CD8-positive, alpha-beta memory T cell (primary cell): ENCODE measurements at places on chromosomes 3 and 15. TPM values are rescaled to one million over a fixed set of nuclear protein-coding genes. Genes with fewer than 3 reads are reported as not detected.
A peak's percentile ranks its signal among the peaks of the same experiment; 100 is the strongest.

The ST3GAL6 gene
- total RNA-seq: 0.20 TPM

The FYTTD1 gene
- total RNA-seq: 47.6 TPM

The SLC2A2 gene
- not detected for total RNA-seq

The FOXB1 gene
- total RNA-seq: 0.37 TPM

The KCNMB3 gene
- 0.71 TPM for total RNA-seq

The AGBL1 gene
- total RNA-seq: not detected

The GP5 gene
- 0.31 TPM for total RNA-seq

The IL12A gene
- total RNA-seq: not detected

The MUSTN1 gene
- 0.79 TPM for total RNA-seq

The LYZL4 gene
- total RNA-seq: not detected

The MORC1 gene
- total RNA-seq: not detected

DNA sequence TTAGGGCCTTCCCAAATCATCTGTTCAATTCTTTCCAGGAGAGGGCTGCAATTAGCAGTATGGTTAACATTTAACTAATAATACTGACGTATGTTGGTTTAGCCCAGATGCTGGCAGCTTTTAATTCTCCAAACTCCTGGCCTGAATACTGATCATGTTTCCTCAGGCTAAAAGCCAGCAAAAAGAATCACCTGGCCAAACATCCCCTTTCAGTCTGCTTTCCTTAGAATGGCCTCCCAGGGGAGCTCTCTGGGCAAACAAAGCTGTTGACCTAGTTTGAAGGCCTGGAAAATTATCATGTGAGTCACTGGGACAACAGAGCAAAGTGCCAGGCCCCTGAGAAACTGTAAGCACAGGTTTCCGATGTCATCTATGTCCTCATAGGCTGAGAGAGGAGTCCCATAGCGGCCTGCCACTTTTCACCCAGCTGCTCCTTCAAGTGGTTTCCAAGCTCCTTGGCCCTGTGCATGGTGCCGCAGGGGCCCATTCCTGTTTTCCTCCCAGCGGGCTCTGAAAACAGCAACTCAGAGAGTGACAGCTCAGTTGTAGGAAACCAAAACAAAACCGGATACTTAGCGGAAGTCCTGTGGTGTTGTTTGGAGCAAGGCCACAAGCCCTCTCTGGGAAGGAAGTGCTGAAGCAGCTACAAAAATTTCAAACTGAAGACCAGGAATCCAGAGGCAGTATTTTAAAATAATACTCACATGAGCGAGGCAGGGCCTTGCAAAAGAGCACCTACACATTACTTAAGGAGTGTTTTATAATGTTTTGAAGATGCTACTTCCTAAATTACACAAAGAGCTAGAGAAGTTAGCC lies 36.5 kb upstream of the RAB11A start:
- peak; percentile 68 for DNase-seq

DNA sequence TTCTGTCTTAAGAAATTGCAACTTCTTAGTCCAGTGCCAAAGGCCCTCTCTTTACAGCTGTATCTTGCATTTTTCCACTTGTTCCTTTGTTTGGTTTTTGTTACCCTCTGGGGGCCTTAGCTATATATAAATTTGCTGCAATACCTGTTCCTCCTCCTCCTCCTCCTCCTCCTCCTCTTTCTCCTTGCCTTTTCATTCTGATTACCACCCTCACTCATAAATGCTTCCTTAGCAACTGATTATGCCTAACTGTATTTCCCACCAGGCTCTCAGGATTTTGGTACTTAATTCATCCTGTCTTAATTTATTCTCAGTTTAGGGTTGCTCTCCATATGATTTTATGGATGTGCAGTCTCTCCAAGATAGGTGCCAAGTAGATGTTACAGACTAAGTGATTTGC lies 65.7 kb downstream of the SLMAP start:
- DNase-seq: no peak

DNA sequence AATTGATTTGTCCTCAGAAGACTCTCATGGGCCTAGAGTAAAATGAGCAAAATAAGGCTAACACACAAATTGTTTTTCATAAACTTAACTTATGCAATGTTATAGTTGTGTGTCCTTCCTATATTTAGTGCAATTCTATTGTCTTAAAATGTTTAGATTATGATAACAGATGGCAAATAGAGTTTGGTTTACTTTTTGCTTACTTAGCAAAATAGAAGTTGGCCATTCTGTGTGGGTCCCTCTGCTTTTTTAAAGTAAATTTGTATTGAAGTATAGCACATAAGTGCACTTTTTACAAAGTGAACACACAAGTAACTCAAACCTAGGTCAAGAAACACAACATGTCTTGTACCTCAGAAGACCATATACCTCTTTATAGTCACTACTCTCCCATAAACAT lies 150.6 kb upstream of the RARB start:
- DNase-seq: no peak

- DNase-seq: no peak
Measured at GRCh38 chr15:73570355-73571032, 62.7 kb downstream of the NPTN start.

- no peak for DNase-seq
Measured at GRCh38 chr3:12229146-12229851, 59.6 kb upstream of the PPARG start.

- DNase-seq: no peak
Measured at GRCh38 chr3:65439641-65440284, 599.0 kb downstream of the MAGI1 start.

- no peak for DNase-seq
Measured at GRCh38 chr3:33438284-33438668, 1.9 kb downstream of the UBP1 start.

DNA sequence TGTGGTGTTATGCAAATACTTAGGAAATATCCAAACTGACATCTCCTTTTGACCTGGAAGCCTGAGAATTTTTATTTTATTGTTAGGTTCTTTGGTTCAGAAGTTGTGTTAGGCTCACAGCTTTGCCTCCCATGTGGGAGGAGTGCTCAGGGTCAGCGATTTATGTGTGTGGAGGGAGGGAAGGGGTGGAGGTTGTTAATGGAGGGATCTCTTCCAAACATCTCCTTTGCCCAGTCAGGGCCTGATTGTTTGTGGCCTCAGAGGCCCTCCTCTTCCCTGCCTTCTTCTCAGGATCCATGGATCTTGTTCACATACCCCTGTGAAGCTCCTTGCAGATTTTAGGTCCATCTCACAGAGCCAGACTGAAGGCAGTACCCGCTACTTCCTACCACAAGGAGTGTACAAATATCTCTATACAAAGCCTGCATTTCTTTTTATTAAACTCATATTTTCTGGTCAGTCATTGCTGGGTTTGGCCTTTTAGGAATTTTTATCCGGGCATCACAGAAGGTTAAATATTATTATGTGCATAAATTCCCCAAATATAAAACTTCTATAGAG lies 40.3 kb downstream of the BBX start:
- DNase-seq: no peak

- DNase-seq: no peak
Measured at GRCh38 chr3:67863869-67864268, 209.5 kb upstream of the SUCLG2 start.

- DNase-seq: no peak
Measured at GRCh38 chr3:156642750-156643728, 31.4 kb upstream of the TIPARP start.

DNA sequence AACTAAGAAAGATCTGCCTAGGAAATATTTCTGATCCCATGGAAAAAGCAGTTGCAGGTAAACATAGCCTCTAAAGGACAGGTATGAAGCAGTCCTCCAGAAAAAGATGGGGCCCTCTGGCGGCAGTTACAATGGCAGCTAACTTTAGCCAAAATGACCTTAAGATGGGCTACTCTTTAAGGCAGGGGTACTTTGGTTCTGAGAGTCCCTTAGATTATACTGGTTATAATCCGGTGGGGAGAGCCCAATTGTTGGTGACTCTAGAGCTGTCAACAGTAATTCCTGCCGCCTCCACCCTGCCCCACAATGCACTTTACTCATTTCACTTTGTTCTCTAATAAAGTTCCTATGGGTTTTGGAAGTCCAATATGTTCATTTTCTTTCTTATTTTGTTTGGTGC lies 412.8 kb upstream of the WNT5A start:
- no peak for DNase-seq

- no peak for DNase-seq
Measured at GRCh38 chr3:195182470-195182795, 88.5 kb downstream of the XXYLT1 start.

GRCh38 chr3:184485906-184486305 lies 75.7 kb upstream of the EPHB3 start:
- DNase-seq: no peak

DNA sequence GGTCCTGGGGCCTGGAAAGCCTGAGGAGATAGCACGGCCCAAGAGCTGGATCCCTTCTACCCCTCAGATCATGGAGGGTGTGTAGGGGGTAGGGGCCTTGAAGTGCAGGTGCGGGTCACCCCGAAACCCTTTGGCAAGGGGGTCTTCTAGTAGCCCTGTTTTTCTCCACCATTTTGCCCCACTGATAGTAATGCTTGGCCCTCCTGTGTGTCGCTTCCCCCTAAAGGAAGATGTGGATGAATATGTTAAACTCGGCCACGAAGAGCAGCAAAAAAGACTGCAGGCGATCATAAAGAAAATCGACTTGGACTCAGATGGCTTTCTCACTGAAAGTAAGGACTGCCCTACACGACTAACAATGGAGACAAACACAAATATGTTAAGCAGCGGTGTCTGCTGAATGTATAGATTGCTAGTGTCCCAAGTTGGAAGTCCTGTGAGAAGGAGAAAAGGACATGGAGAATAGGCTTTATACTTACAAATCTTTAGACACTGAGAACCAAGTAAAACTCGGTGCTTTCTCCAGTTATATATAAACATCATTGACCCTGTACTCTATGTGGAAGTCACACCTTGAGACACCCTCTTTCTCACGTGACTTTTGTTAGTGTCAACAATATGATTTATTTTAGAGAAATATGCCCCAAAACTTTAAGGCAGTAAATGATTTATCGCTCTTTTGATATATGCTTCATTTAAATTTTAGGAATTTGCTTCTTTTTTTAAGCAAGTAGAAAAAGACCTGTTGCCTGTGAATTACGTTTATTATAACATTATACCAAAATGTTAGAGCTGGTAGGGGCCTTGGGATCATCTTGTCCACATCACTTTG lies 802 bp downstream of the RCN2 start:
- DNase-seq: no peak

GRCh38 chr15:94312946-94313345 lies 81.6 kb downstream of the MCTP2 start:
- DNase-seq: no peak

DNA sequence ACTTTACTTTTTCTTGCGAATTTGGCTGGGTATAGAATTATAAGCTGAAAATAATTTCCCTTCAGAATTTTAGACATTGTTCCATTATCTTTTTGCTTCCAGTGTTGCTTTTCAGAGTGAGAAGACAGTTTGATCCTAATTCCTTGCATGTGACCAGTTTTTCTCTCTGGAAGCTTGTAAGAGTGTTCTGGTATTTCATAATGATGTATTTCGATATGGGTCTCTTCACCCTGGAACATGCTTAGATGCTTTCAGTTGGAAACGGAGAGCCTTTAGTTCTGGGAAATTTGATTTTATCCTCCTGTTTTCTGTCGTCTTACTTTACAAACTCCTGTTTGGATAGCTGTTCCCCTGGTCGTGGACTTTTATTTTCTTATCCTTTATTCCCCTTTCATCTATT lies 13.9 kb downstream of the ALPK3 start:
- no peak for DNase-seq

DNA sequence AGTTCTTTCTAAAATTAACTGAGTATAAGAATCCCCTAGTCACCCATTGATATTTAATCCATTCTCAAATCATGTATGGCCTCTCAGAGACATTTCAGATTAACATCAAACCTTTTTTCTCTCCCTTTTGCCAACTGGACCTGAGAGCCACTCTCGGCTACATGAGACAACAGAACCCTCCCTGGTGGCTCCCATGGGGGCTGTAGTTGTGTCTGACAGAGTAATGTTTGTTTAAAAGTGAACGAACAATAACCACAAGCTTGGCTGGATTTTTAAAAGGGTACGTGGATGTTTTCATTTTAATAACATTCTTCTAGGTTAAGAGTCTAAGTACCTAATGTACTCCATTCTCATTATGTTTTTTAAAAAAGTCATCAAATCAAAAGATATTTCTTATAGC lies 37.1 kb downstream of the P3H2 start:
- DNase-seq: no peak

DNA sequence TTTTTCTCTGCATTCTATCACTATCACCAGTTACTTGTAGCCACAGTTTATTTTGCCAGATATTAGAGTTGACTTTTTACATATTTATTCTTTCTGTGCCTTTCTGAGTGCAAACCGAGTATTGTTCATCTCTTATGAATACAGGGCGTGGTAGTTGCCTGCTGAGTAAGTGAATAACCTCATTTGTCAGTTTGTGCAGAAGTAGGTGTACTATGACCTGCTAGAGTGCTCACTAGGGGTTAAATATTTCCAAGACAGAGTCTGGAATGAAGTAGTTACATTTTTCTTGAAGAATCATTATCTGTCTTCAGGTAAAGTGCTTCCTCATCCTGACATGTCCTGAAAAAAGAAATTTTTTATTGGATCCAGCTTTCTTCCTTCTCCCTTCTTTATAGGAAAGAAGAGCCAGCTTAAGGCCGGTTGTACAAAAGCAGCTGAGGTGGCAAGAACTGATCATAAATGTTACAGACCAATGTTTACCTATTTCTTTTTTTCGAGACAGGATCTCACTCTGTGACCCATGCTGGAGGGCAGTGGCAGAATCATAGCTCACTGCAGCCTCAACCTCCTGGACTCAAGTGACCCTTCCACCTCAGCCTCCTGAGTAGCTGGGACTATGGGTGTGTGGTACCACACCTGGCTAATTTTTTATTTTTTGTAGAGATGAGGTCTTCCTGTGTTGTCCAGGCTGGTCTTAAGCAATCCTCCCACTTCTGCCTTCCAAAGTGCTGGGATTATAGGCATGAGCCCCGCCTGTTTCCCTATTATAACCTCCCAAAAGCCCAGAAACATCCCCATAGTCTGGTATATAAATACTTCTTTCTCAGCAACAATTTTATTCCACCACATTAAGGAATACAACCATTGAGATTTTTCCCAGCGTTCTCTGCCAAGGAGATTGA lies 182.5 kb downstream of the TPRG1 start:
- no peak for DNase-seq

- DNase-seq: no peak
Measured at GRCh38 chr3:100073714-100074307, 40.5 kb downstream of the FILIP1L start.

DNA sequence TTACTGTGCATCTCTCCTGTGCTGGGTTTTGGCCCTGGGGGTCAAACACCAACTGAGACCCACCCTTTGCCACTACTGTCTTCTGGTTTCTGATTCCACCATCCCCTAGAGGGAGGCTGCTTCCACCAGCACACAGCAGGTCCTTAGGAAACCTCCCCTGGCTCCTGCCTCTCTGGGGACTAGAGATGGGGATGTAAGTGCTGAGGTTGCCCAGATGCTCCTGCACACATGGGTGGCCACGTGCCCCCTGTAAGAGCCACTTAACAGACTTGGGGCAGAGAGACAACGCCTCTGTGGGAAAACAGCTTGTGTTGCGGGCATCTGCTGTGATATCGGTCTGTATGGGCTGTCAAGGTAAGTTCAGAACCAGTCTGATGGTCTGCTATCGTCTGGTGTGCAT lies 83.4 kb downstream of the ATP2B2 start:
- no peak for DNase-seq

DNA sequence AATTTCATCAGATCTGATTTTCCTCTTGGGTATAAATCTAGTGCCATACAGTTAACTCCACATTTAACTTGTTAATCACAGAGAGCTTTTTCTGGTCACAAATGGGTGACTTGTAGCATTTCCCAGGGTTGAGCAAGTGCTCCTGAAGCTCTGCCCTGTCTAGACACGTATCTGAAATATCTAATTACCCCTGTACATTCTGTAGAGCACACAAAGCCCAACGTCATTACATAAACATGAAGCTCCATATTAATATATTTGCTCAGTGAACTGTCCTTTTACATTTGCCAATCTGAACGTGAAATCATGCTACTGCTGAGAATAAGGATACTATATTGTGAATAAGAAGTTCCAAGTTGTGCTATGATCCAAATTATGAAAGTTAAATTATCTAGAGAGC lies 49.0 kb downstream of the THBS1 start:
- no peak for DNase-seq
